Fibroblast of upper back skin (primary cell): ENCODE measurements at places on chromosomes 12 and 14.

GRCh38 chr12:64840949-64841717 is 16.7 kb downstream of the TBC1D30 start:
- DNase-seq, result no peak

- no peak for DNase-seq
Measured at GRCh38 chr12:63319386-63319785, 168.4 kb upstream of the AVPR1A start.

GRCh38 chr12:66735275-66735674 is 56.4 kb upstream of the GRIP1 start:
- DNase-seq, result no peak

DNA sequence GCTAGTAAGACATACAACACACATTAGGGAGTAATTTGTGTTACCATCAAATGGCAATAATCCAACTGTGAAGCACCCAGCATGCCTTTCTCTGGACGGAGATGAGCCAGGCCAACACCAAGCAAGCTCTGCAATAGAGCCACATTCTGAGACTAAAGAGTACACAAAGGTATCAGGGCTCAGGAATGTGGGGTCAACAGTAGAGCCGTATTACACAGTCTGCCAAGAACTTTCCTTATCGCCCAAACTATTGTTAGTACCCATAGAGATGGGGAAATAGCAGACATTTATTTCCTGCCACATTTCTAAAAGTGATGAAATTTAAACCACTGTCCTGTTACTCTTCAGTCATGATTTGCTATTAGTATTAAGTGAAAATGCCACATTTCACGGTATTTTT is 113.7 kb downstream of the BMP4 start:
- DNase-seq, result peak; percentile 10

- DNase-seq, result peak; percentile 46
Measured at GRCh38 chr14:53432378-53432802, 279.3 kb upstream of the DDHD1 start.

DNA sequence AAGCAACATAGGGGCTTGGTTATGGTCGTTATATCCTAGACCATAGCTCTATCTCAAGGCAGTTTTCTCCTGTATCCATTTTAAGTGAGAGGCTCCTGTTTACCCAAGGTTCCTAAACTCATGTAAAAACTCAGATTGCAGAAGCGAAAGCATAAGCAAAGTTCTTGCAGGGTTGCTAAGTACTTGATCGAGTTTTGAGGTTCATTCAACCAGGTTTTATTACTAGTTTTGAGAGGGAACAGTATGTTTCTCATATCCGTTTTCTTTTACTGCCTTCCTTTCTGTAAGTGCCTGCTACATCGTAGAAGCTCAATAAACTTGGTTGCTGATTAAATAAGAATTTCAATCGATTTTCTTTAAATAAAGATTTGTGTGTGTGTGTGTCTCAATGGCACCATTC is 5.1 kb downstream of the AKAP3 start:
- DNase-seq, result no peak

GRCh38 chr12:46661110-46661845 is 164.5 kb downstream of the SLC38A4 start:
- DNase-seq, result peak; percentile 98

DNA sequence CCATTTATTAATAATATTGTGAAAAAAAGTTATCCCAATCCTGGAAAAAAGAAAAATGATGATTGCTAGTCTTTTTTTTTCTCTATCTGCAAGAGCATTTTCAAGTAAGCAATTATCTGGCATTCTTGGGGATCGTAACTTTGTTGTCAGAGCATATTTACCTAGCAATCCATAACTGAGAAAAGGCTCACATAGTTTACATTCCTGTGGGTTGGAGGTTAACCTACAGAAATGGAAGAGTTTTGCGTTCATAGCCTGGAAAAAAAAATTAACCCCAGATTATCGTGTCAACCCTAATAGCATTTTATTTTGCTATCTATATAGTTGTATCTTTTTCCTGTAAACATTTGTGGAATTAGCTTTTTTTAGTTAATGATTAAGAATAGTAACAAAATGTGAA is 292.3 kb downstream of the DAD1 start:
- peak; percentile 86 for DNase-seq

DNA sequence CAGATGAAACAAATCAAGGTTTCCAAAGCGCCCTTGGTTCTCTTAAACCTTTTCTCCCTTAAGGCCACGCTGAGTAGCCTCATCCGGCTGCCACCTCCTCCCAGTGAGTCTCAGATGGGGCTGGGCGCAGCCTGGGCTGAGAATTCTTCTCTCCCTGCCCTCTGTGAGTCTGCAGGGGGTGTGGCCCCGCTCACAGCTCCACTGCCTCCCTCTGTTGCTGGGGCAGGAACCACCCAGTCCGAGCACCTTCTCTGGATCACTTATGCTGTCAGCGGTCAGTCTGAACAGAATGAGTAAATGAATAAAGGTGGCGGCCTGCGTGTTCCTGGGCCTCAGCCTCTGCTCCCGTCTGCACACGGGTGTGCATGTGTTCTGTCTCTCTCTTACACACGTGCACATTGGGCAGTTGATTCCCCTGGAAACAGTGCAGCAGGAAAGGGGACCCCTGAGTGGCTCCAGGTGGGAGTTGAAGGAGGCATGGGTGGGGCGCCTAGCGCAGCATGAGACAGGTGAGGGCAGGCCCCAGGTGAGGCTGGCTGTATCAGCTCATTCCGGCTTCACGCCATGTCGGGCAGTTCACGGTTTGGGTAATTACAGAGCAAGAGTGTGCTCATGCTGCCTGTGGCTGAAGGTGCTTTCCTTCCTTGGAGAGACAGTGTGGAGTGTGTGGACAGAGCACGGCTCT is 4.3 kb downstream of the PAPLN start:
- no peak for DNase-seq

- no peak for DNase-seq
Measured at GRCh38 chr14:74567646-74568379, 44.2 kb downstream of the LTBP2 start.

DNA sequence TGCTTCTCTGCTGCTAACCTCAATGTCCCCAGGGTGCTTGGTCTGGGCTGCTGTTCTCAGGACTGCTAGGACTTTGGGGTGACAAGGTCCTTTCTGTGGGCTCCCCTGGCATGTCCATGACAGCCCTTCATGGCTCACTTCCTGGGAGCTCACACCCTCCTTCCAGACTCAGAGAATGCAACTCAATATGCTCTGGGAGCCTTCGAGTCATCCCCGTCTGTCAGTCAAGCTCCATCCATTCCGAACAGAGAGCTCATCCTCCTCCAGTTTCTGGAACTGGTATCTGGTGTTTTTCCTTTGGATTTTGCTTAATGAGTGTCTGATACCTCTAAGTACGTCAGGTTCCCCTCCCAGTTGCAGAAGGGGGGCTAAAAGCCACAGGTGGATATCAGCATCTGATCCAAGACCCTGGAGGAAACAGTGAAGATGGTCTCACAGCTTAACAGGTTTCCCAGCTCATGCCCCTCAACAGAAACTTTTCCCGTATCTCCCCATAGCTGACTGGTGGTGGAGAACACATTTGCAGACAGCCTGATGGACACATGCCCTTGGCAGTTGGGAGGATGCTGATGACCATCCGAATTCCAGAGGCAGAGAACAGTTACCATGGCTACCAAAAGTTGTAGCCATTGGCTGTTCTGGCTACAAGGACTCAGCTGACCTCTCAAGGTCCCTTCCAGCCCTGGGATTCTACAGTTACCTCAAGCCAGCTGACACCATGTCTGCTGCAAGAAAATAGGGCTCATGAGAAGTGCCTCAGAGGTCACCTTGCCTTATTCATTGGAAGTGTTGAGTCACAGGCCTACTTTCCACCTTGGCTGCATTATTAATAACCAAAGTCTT is 9.5 kb upstream of the RAB35 start:
- no peak for DNase-seq

GRCh38 chr12:129203456-129203855 is 350.2 kb downstream of the GLT1D1 start:
- no peak for DNase-seq

GRCh38 chr14:22462923-22463322 is 126.1 kb downstream of the DAD1 start:
- DNase-seq, result no peak

GRCh38 chr12:121590476-121591143 is 9.8 kb upstream of the KDM2B start:
- DNase-seq, result peak; percentile 58

- no peak for DNase-seq
Measured at GRCh38 chr12:107782067-107782466, 7.6 kb downstream of the ASCL4 start.

DNA sequence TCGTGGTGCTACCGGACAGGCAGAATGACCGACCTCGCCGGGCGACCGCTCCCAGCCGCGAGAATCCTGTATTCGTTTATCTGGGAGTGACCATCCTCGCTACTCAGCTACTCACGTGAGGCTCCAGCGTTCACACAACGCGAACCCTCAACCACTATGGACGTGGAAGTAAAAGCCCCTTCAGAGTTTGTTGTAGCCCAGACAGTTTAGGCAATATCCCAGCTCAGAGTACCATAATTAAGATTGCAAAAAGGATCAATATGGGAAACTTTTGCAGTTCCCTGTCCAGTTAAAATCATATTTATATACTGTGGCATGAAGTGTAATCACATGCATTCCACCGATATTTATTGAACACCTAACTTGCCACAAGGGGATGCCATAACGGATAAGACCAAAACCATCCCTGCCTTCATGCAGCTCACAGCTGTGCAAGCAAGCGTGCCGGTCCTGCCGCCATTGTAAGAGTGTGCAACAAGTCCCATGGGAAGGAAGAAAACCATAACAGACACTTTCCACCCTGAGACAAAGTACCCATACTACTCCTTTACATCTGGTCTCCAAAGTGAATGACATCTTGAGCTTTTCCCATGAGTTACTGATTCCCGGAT is 938 bp upstream of the MAX start:
- DNase-seq, result peak; percentile 42

- DNase-seq, result peak; percentile 57
Measured at GRCh38 chr12:18382236-18382885, 121.0 kb downstream of the PIK3C2G start.

DNA sequence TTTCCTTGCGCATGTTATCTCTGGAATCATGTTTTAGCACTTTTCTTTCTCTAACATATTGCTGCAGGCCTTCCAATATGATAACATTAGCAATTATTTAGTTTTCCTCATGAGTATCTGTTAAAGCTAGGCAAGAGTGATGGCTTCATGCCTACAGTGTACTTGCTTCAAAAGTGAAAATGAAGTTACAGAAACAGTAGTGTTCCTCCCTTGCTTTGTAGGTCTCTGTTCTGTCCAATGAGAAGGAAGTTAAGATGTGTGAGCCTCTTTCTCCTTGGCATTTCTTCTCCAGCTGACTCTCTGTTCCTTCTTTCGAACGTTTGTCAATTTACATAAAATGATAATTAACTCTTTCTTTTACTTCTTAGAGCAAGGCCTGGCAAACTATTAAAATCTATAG is 22.2 kb downstream of the LRRIQ1 start:
- no peak for DNase-seq

- DNase-seq, result no peak
Measured at GRCh38 chr12:48969833-48970701, 1.5 kb downstream of the WNT10B start.

GRCh38 chr12:3523058-3523457 is 32.1 kb downstream of the PRMT8 start:
- DNase-seq, result peak; percentile 2

GRCh38 chr14:33359288-33359881 is 420.7 kb downstream of the NPAS3 start:
- no peak for DNase-seq

DNA sequence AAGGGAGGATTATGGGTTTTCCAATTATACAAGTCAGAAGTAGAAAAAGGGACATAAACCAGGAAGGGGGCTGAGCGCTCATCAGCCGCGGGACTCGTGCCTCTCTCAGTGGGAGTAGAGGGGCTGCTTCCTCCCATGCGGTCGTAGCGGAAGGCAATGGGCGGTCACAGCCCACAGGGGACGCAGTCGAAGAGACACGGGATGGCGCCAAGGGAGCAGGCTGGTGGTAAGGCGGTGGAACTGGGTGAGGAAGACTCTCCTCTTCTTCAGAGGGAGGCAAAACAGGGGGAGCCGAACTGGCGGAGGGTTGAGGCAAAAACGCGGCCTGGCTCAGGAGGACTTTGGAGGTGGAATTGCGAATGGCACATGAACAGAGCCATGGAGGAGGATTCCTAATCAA is 677.7 kb downstream of the TMEM121 start:
- DNase-seq, result no peak

GRCh38 chr14:87643005-87643404 is 350.0 kb downstream of the GALC start:
- peak; percentile 33 for DNase-seq

DNA sequence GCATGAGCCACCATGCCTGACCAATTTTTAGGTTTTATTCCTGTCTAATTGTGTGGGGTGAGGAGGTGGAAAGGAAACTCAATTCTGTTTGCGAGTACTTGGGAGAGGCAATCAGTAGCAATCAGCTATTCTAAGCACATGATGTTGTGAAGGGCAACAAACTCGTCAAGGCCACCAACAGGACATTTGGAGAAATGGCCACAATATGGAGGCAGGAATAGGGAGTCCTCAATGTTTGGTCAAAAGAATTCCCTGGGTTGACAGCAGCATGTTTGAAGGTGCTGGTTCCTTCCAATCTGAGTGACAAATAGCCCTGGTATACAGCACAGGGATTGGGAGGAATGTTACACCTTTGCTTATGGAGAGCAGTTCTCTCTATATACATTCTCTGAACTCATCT is 32.7 kb upstream of the USP44 start:
- DNase-seq, result no peak

GRCh38 chr12:113250045-113250444 is 28.8 kb downstream of the TPCN1 start:
- no peak for DNase-seq

GRCh38 chr14:30790827-30791226 is 83.5 kb upstream of the COCH start:
- no peak for DNase-seq

DNA sequence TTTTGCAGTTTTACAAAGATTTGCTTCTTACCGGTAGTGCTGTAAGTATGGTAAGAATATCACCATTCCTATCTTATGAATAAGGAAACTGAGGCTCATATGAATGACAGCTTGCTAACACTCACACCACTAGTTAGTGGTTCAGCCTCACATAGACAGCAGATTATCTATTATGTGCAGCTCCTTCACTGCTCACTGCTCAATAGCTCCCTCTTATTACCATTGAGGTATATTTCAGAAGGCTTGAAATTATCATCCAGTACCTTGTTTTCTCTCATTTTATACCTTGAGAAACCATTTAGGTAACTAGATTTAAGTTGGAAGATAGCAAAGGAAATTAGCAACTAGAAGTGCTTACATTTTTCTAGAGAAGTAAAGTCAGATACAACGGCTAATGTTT is 15.5 kb downstream of the RIC8B start:
- no peak for DNase-seq

GRCh38 chr12:131035245-131035681 is 81.6 kb downstream of the ADGRD1 start:
- no peak for DNase-seq

- no peak for DNase-seq
Measured at GRCh38 chr14:55513491-55513890, 66.5 kb upstream of the KTN1 start.

- peak; percentile 54 for DNase-seq
Measured at GRCh38 chr12:112096667-112097066, 11.9 kb downstream of the NAA25 start.

DNA sequence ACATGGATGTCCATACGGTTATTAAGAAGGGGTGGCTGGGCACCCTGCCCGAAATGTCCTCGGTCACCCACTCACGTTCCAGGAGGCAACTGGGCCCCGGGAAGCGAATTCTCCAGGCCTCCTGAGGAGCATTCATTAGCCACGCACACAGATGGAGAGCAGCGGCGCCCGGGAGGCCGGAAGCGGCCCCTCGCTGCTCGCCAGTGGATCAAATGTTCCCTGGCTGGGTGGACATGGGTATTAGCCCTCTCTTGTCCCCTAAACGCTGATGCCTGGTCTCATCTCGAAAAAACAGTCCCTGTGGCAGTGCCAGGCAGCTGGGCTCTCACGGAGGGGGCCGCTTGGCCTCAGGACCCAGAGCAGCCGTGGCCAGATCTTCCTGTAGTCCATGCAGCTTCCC is 59.0 kb upstream of the DLK1 start:
- DNase-seq, result no peak
